ENCODE measurements at places on chromosomes 5 and 9. TPM values are rescaled to one million over a fixed set of nuclear protein-coding genes. Genes with fewer than 3 reads are reported as not detected.
A peak's percentile ranks its signal among the peaks of the same experiment; 100 is the strongest.

IRX1 gene
- polyA plus RNA-seq, result 0.64 TPM

GRCh38 chr5:637581-638450, 25.7 kb downstream of the CEP72 start:
- no peak for DNase-seq

DNA sequence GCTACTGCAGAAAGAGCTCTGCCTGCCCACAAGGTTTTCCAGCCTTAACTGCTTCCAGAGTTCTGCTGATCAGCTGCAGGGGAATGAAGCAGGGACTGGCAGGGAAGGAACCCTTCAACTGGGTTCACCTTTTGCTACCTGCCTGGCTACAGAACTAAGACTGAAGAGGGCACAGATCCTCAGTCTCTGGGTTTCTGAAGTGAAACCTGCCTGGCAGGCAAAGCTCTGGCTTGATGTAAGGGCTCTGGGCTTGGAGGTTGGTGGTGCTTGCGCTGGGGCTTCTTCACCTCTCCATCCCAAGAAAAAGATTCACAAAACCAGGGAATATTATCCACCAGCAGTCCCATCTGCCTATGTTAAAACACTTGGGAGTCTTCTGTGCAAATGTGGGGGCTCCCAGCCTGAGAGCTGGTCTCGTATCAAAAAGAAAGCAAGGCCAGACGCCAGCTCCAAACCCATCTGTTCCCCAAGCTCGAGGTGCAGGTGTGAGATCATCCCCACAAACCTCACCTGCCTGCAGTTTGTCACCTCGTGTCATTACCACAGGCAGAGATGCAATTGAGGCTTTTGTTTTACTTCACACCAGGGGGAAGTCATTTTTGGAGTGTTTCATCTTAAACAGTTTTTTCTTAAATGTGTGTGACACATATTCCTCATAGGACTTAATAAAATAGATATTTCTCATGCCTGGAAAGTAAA, 58.3 kb downstream of the BNC2 start:
- no peak for DNase-seq

GRCh38 chr9:9478741-9479140, 1134.1 kb downstream of the PTPRD start:
- DNase-seq, result peak; percentile 1

ARHGEF28 gene
- 3.4 TPM for polyA plus RNA-seq

PROB1 gene
- 32.2 TPM for polyA plus RNA-seq

SLC31A2 gene
- 3.3 TPM for polyA plus RNA-seq

Measured in muscle of leg (tissue), 16 donors.